ENCODE measurements at places on chromosomes 1 and 21.

GRCh38 chr1:163178628-163179027 is 24.1 kb downstream of the RGS5 start:
- DNase-seq = no peak

DNA sequence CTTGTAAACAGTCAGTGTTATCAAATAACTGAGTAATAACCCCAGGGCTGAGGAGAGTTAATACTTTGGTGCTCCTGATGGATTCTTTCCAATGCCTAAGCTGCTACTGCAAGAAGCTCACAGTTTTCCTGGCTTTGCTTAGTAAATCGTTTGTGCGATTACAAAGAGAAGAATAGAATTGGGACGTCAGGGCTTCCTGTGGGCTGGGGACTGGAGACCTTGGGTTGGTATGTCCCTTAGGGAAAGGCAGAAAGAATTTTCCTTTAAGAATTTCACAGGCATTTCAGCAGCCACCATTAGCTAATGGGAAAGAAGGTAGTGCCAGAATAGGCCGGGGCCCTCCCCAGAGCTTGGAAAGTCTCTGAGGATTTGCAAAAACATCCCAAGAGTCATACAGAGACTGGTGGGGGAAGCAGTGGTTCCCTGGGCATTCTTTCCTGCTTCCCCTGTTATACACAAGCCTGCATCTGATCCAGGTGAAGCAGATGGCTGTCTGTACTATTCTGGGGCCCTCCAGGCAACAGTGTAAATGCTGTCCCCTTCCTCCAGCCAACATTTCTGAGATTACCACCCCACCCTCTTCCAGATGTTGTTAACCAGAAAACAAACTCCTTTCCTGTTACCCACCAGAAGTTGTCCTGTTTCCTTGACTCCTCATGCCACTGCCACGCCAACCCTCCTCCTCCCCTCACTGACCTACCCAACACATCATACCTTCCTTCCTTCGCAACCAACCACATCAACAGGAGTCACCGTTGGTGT is 40.2 kb downstream of the PLXNA2 start:
- no peak for DNase-seq

DNA sequence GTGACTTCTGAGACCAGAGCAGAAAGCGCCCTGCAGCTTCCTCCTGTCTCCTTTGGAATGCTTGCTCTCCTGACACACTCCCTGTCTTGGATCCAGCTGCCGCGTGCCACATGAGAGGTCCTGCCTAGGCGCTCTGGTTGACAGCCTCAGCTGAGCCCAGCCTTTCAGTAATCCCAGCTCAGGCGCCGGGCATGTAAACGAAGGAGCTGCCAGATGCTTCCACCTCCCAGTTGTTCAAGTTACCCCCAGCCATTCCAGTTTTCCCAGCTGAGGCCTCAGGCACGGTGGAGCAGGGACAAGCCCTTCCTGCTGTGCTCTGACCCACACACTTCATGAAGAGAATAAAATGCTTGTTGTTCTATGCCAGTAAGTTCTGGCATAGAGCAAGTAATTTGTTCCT is 14.3 kb upstream of the CD34 start:
- no peak for DNase-seq

- DNase-seq = no peak
Measured at GRCh38 chr1:154391086-154391770, 13.9 kb upstream of the IL6R start.

DNA sequence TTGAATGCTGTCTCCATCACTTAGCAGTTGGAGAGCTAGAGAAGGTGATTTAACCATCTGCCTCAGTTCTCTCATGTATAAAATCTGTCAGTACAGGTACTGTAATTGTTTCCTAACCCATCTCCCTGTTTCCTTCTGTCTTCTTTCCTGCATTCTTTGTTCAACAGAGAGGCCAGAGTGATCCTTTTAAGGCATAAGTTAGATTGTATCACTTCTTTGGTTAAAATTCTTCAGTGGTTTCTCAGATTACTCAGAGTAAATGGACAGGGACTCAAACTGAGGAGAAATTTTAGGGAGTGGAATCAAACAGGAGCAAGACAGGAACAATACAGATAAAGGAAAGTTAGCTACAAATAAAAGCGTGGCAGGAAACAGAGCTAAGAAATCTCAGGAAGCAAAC is 45.2 kb upstream of the SSX2IP start:
- DNase-seq = no peak

DNA sequence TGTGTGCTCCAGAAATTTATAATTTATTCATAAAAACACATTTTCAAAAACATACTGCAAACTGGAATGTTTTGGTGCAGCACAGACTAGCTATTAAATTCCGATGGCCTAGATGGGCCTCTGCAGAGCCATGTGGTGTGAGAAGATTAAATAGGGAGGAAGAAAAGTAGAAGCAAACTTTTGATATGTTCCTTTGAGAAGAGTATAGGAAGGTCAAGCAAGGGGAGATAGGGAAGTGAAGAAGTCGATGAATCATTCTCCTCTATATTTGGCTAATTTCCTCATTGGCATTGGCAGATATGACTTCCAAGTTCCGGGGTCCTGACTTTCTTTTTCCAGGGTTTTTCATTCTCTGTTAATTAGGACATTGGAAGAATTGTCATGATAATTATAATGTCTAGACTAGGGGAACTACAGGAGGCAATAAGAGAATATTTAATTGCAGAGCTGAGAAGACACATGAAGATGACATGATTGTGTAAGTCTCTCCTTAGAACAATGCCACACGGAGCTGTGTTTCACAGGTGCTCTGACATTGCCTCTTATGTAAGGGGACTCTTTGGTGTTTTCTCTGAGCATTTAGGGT is 19.3 kb upstream of the ZNF326 start:
- DNase-seq = no peak

DNA sequence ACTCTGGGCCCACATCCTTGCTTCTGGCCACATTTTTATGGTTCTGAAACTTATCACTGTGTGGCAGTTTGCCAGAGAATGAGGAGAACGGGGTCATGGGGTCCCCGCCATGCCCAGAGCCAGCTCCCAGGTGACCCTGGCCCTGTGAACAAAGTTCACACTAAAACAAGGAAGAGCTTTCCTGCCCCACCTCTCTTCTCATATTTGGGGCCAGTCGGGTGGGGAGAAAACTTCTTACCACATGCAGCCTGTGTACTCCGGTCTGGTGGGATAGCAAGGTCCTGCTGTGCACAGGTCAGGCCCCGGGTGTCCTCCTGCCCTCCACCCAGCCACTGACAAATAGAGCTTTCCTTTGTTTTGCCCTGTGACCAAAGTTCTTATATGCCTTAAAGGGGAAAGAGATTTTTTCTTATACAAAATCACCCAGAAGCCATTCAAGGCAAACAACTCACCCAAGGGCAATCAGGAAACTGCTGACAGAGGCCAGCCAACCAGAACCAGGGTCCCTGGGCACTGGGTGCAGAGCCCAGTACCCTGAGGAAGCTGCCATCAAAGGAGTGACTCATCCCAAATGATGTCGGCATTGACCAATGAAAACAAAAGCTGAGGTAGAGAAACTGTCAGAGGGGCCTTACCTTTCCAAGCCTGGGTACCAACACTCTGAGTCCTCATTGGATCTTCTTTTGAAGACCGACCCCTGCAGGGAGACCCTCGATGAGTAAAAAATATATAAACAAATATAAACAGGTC is 53.6 kb downstream of the OLIG1 start:
- no peak for DNase-seq

- no peak for DNase-seq
Measured at GRCh38 chr1:39898648-39899603, 2.8 kb downstream of the MYCL start.
